ENCODE measurements at places on chromosomes 11 and 22. TPM values are rescaled to one million over a fixed set of nuclear protein-coding genes. Genes with fewer than 3 reads are reported as not detected.

The MAJIN gene
- total RNA-seq: not detected

The OR8G1 gene
- not detected for total RNA-seq

The MRE11 gene
- 15.6 TPM for total RNA-seq

The BLID gene
- 25.8 TPM for total RNA-seq

The EFCAB6 gene
- total RNA-seq: 1.1 TPM

The AP1B1 gene
- 70.8 TPM for total RNA-seq

The TRIM66 gene
- 5.0 TPM for total RNA-seq

The GPHA2 gene
- not detected for total RNA-seq

The SERPIND1 gene
- not detected for total RNA-seq

The C22orf23 gene
- 0.28 TPM for total RNA-seq

The SPTBN2 gene
- total RNA-seq: 0.18 TPM

The RIBC2 gene
- 0.28 TPM for total RNA-seq

The MRGPRF gene
- 6.3 TPM for total RNA-seq

The ARVCF gene
- total RNA-seq: 12.2 TPM

The PPFIBP2 gene
- total RNA-seq: 9.4 TPM

The TRPC6 gene
- total RNA-seq: 3.1 TPM

The TOM1 gene
- total RNA-seq: 39.4 TPM

The LRRC4C gene
- total RNA-seq: under 0.01 TPM

The MMP12 gene
- total RNA-seq: not detected

The GLYATL1 gene
- 0.54 TPM for total RNA-seq

The C11orf86 gene
- total RNA-seq: not detected

The FOLR3 gene
- not detected for total RNA-seq

The MGAT3 gene
- total RNA-seq: 0.28 TPM

The C11orf21 gene
- total RNA-seq: not detected

The CHRM1 gene
- total RNA-seq: not detected

The SLC25A18 gene
- total RNA-seq: not detected

The DSCAML1 gene
- total RNA-seq: not detected

The UCP3 gene
- total RNA-seq: under 0.01 TPM

The OR52R1 gene
- total RNA-seq: not detected

The OLFML1 gene
- total RNA-seq: 0.18 TPM

The GLB1L2 gene
- under 0.01 TPM for total RNA-seq

The OR52I1 gene
- not detected for total RNA-seq

The CHKA gene
- total RNA-seq: 4.5 TPM

The MAP6 gene
- 3.0 TPM for total RNA-seq

The XKR3 gene
- not detected for total RNA-seq

The MIAT gene
- 0.54 TPM for total RNA-seq

The MS4A12 gene
- not detected for total RNA-seq

The PANX2 gene
- under 0.01 TPM for total RNA-seq

The LRRC74B gene
- total RNA-seq: not detected

The FOXR1 gene
- total RNA-seq: not detected

The RSF1 gene
- 18.5 TPM for total RNA-seq

The P2RY6 gene
- total RNA-seq: under 0.01 TPM

The CRYBB3 gene
- total RNA-seq: not detected

The TECTA gene
- total RNA-seq: 0.18 TPM

The B4GALNT4 gene
- 6.1 TPM for total RNA-seq

The PRAME gene
- not detected for total RNA-seq

The SCUBE1 gene
- total RNA-seq: not detected

The TRIM51G gene
- total RNA-seq: not detected

The PGA5 gene
- total RNA-seq: not detected

Measured in IMR-90 (cell line).